ENCODE measurements at places on chromosomes 16 and 17. TPM values are rescaled to one million over a fixed set of nuclear protein-coding genes. Genes with fewer than 3 reads are reported as not detected.

The PHB1 gene
- 73.2 TPM for total RNA-seq

- peak; percentile 81 for DNase-seq
Observed at GRCh38 chr16:74999609-75000480, 1.0 kb downstream of the ZNRF1 start.

- no peak for DNase-seq
Observed at GRCh38 chr16:86215233-86215978, 294.9 kb upstream of the FOXF1 start.

The SPNS3 gene
- 1.2 TPM for total RNA-seq

DNA sequence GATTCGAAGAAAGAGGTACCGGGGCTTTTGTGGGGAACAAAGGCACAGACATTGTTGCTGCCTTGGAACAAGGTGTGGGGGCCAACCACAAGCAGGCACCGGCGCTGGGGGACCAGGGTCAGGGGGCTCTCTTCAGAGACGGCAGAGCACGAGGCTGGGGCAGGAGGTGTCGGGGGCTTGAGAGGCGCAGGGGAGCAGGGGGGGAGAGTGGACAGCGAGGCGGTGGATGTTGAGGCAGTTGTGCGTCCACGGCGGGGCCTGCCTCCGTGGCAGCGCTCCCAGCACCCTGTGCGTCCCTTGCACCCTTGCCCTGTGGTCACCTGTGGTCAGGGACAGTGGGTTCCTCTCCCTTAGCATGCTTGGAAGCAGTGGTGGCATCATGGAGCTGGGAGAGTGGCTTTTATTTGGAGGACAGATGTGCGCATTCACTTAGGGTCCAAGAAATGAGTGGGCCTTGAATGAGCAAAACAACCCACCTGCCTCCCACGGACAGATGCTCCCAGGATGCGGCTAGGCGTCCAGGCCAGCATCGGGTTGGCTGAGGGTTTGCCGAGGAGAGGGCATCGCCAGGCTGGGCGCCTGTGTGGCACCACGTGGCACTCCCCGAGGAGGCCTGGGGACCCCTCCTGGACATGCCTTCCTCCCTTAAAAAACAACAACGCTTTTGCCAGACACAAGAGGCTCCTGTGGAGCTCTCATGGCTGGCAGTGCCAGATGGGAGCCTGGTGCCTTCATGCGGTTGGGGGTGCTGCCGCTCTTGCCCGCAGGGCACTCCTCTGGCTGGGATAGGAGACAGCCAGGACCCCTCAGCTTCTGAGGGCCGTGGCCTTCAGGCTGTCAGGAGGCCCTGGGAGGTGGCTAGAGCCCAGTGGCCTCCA is 113.0 kb downstream of the BANP start:
- peak; percentile 36 for DNase-seq

The SEPTIN12 gene
- total RNA-seq = not detected

The IKZF3 gene
- 2.8 TPM for total RNA-seq

DNA sequence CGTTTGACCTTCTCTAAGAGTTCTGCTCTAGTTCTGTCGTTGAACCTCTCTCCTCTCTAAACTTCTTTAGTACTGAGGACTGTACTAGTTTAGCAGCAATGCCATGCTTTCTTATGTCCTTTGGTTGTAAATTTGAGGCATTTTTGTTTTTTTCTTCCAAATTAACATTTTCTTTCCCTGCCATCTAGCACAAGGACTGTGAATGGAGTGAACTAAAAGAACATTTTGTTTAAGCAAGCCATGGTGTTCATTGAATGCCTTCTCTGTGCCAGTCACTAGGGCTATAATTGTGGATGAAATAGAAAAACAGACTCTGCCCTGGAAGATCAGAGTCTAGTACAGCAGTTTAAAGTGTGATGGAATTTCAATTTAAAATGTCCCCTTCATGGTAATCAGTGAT is 137.9 kb downstream of the FTO start:
- no peak for DNase-seq

GRCh38 chr17:27343977-27344607 is 50.2 kb downstream of the WSB1 start:
- DNase-seq = peak; percentile 69

DNA sequence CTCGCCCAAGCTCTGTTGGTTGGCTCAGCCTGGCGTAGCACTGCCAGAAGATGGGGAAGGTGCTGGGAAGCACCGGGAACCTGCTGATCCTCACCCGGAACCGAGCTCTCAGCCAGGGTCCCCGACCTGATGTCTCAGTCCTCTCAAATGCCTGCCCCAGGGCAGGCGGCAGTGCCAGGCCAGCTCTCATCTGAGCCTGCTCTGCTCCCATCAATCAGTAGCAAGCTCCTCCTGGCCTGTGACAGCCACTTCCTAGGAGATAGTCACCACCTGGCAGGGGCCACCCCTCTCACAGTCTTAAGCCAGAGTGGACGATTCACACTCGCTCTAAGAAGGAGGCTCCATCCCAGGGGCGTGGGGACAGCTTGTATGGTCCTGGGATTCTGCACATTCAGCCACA is 62.0 kb downstream of the ENGASE start:
- no peak for DNase-seq

DNA sequence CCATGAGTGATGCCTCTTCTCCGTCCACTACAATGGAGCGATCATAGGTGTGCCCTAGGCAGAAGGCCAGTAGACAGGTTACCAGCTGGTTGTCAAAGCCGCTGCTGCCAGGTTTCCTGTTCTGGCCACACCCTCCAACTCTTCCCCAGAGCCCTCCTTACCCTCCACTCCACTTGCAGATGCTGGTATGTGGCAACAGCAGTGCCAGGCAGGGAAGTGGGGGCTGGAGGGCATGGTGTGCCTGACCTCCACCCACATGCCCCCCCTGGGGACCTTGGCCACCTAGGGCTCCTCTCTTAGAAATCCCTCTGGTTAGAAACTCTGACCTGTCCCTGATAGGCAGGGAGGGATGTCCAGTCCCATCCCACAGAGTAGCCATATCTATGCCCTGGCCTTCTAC is 1.5 kb downstream of the RRAD start:
- no peak for DNase-seq

Data from aorta (tissue), 5 donors.